Activated T-helper 1 cell treated with anti-CD3 and anti-CD28 coated beads, Interleukin-2, amount 50 U/mL, for 16 hours (primary cell): ENCODE measurements at places on chromosomes 5 and 9.

DNA sequence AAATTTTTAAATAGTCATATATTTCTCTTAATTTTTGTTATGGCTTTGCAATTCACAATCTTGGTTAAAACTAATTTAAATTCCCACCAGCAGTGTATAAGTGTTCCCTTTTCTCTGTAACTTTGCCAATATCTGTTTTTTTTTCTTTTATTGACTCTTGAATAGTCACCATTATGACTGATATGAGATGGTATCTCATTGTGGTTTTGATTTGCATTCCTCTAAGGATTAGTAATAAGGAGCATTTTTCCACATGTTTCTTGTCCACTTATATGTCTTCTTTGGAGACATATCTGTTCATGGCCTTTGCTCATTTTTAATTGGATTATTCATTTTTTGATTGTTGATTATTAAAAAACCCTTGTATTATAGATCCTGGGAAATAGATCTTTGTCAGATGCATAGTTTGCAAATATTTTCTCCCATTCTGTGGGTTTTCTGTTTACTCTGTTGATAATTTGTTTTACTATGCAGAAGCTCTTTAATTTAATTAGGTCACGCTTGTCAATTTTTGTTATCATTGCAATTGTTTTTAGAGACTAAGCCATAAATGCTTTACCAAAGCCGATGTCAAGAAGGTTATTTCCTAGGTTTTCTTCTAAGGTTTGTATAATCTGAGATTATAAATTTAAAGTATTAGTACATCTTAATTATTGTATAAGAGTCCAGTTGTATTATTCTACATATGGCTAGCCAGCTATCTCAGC, 610.9 kb downstream of the CHSY3 start:
- no peak for DNase-seq

DNA sequence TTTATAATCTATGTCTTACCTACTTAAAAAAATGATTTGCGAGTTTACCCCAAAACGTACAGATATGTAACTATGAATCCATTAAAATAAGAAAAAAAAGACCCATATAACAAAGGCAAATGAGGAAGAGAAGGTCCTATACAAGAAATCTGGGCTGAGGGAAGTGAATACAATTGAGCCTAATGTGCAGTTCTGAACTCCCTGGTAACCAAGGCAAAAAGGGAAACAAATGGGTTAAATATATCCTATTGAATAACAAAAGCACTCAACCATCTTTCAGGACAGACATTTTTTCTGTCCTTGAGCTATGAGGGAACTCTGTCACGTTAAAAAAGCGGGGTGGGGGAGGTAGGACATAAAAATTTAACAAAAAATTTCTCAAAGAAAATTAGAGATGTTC, 78.6 kb downstream of the PTPN3 start:
- DNase-seq = no peak

GRCh38 chr9:137575364-137575715, 3.4 kb downstream of the DPH7 start:
- DNase-seq = no peak

GRCh38 chr9:109974918-109975276, 194.9 kb downstream of the PALM2AKAP2 start:
- DNase-seq = no peak

GRCh38 chr9:22129133-22129532, 120.0 kb upstream of the CDKN2B start:
- no peak for DNase-seq

- DNase-seq = no peak
Measured at GRCh38 chr5:103620851-103621547, 58.4 kb upstream of the NUDT12 start.

DNA sequence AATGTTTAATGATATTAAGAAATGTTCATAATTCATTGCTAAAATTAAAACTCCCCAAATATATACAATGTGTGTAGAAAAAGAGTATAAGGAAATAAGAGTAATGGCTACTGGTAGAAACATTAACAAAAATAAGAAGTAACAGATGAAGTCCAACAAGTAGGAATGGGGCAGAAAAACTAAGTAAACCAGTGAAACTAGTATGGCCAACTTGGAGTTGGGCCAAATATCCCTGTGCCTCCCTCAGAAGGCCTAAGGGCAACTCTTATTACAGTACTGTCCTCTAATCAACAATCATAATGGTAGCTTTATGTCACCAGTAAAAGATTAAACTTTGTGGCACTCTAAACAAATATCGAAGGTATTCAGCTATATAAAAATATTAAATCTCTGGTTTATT, 93.5 kb downstream of the SSBP2 start:
- no peak for DNase-seq

DNA sequence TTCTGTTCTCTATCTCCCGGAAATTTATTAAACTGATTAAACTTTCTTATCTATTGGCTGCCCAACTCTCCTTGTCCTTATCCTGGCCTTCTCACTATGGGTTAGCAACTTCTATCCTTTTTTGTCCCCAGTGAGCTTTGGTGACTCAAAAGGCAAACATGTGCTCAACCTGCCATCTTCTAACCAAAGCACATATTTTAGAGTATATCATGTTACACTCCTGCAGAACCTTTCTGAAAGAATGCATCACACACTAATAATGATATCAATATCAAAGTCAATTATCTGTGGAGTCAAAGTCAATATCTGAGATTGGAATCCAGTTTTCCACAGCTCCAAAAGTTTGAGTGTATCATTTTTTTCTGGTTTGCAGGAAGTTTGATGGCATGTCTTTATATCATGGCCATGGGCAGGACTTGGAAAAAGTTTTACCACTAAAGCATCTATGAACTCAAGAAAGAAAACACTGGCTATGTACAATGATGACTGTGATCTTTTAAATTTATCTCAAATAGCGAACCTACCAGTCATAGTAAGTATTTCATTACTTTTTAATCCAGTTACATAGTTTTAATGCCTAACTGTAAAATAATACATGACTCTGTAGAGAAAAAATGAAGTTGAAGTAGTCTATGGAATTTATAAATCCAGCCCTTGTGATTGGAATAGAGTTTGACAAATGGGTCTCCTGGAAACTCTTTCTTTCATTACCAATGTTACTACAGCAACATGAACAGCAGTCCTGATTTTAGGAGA, 166.8 kb downstream of the DROSHA start:
- DNase-seq = no peak

DNA sequence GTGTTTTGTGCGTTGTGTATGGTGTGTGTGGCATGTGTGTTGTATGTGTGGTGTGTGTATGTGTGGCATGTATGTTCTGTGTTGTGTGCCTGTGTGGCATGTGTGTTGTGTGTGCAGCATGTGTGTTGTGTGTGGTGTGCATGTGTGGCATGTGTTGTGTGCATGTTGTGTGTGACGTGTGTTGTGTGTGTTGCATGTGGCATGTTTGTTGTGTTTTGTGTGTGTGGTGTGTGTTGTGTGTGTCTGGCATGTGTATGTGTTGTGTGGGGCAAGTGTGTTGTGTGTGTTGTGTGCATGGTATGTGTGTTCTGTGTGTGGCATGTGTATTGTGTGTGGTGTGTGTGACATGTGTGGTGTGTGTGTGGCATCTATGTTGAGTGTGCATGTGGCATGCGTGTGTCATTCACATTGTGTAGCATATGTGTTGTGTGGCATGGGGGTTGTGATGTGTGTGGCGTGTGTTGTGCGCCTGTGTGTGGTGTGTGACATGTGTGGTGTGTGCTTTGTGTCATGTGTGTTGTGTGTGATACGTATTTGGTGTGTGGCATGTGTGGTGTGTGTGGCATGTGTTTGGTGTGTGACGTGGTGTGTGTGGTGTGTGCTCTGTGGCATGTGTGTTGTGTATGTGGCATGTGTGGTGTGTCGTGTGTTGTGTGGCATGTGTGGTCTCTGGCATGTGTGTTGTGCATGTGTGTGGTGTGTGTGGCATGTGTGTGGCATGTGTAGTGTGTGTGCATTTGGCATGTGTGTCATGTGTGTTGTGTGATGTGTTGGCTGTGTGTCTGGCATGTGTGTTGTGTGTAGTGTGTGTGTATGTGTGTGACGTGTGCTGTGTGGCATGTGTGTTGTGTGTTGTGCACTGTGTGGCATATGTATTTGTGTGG, 46.6 kb upstream of the IRX4 start:
- DNase-seq = no peak

DNA sequence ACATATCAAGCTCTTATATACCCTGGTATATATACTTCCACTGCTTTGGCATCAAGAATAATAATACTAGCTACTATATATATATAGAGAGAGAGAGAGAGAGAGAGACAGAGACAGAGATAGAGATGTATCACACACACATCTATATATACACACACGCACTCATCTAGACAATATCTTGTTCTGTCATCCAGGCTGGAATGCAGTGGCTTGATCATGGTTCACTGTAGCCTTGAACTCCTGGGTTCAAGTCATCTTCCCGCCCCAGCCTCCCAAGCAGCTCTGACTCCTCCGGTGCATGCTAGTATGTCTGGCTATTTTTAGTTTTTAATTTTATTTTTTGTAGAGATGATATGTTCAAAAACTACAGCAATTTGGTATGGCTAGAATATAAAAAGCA, 22.5 kb downstream of the ANKHD1 start:
- DNase-seq = no peak

DNA sequence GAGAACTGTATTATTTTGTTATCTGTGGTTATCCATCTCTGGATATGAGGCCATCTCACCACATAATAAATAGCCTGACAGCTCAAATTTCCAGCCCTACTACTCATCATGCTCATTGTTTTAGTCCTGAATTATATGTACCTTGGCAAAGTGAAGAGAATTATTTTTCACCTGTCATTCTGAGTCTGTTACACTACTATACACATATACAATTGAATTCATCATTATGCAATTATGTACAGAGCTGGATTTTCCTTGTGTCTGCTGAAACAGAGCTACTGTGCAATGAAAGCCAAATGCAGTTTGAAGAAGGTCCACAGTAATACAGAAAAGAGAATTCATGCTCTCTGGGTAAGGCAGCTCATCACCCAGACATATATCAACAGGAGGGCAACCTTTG, 28.5 kb downstream of the ESM1 start:
- no peak for DNase-seq

DNA sequence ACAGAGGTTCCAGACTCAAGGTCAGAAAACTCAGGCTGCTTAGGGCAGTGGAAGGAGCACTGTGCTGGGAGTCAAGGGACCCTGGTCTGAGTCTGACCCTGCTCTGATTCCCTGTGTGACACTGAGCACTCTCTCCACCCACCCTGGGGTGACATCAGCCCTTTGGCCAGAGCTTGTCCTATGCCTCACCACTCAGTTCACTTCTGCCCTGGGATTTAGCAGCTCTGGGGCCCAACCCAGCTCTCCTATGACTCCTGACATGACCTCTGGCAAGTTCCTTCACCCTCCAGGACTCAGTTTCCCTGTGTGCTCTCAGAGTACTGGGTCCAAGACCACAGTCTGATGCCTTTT, 63.9 kb downstream of the FAM114A2 start:
- DNase-seq = no peak

DNA sequence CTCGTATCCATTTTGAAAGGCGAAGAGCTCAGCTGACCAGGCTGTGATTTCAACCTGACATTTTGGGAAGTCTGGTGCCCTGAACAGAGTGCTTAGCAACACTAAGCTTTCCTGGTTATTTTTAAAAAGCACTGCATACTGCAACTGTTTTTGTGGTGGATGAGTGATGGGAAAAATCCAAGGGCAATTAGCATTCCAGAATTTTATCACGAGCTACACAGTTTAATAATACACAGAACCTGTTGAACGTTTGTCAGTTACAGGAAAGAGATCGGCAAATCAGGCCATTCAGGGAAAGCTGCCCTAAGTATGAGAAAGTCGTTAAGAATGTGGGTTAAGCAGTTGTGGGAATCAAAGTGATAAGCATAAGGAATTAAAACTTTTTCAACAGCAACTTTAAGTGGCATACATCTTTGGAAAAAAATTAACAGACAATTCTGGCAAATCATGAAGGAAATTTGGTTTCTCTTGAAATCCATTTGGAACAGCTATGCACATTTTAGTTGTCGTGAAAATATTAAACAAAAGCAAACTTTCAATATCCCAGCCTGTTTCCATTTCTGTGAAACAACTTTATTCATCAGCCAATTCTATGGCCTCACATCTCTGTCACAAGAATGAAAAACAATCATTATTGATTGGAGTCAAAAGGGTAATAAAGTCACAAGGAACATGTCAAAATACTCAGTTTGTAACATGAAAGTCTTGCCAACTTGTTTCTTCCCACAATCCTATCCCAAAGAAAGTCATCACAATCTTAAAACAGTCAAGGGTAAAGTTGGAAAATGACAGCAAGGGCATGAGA, 25.7 kb downstream of the PUM3 start:
- DNase-seq = no peak

DNA sequence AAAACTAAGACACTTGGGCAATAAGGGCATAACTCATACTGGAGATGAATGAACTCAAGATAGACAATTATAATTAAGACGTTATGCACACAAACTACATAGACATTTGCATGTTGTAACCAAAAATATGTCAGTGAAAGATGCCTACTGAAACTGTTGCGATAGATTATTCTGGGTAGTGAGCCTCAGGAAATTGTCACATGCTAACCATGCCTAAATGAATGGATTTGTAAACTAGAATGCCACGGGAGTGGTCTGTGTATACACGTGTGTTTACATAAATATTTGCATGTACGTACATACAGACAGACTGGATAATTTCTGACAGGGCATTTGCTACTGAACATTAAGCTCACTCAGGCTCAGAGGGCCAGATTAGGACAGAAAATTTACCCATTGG, 1.2 kb downstream of the NIPSNAP3B start:
- DNase-seq = no peak

GRCh38 chr5:35908814-35909213, 29.6 kb downstream of the CAPSL start:
- DNase-seq = no peak

DNA sequence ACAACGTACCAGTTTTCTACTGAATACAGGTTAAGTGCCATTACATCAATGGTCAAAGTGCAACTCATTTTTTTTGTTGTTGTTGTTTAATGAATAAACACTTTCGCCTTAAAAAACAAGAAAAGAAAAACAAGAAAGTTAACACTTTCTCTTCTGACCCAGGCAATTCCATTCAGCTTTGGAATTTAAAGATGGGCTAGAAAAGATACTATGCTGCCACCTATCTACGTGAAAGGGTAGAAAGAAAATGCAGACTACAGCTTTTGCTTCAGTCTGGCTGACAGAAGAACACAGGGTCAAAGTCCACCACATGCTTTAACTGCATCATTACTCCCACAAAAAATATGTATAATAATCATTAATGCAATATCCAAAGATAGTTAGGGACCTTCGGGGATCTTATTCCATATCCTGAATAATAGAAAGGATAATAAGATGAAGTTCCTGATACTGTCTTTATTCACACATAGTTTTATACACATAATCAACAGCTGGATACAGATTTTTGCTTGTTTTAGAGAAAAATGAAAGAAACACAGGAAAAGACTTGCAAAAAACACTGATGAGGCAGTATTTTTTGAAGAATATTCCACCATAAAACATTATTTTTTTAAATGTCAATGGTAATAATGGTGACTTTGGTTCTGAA, 40.4 kb downstream of the ZDHHC21 start:
- DNase-seq = no peak

GRCh38 chr5:158606233-158606632, 493.5 kb downstream of the EBF1 start:
- DNase-seq = no peak

DNA sequence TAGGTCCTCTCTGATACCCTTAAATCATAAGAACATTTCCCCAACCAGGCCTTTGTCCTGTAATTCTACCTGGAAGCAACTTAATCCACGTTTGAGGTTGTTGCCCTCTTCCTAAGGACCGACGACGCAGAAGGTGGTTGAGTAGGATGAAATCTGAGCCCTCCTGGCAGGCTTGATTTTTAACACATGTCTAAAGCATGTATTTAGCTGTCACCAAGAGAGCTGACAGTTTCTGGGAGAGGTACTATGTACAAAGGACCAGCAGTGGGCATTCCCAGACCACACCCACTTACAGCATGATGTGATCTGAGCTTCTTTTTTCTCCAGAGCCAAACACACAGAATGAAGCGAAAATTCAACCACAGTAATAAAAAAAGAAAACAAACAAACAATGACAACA, 260.9 kb downstream of the SH3GL2 start:
- no peak for DNase-seq
